AG08396 (cell line): ENCODE measurements at places on chromosomes 7 and 10.
A peak's percentile ranks its signal among the peaks of the same experiment; 100 is the strongest.

DNA sequence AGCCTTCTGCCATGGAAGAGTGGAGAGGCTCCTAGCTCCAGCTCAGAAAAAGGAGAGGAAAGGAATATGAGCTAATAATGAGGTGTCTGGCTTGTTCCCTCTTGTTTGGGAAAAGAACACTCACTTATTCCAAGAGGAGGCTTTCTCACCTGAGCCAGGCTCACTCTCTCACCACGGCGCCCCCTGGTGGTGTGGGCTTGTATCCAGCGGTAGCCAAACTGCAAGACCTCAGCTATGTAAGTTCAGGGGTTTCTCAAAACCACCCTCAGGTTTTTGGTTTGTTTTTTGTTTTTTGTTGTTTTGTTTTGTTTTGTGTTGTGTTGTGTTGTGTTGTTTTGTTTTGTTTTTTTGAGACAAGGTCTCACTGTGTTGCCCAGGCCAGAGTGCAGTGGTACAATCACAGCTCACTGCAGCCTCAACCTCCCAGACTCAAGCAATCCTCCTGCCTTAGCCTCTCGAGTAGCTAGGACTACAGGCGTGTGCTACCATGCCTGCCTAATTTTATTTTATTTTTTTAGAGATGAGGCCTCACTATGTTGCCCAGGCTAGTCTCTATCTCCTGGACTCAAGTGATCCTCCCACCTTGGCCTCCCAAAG lies 124.0 kb downstream of the TMEM130 start:
- DNase-seq: peak; percentile 60

- no peak for DNase-seq
Observed at GRCh38 chr7:98134420-98135228, 28.0 kb downstream of the LMTK2 start.

GRCh38 chr7:2224934-2225333 lies 7.8 kb downstream of the MAD1L1 start:
- no peak for DNase-seq

GRCh38 chr10:86105181-86105580 lies 261.4 kb downstream of the GRID1 start:
- no peak for DNase-seq

GRCh38 chr10:110625356-110625894 lies 18.7 kb upstream of the RBM20 start:
- DNase-seq: no peak

DNA sequence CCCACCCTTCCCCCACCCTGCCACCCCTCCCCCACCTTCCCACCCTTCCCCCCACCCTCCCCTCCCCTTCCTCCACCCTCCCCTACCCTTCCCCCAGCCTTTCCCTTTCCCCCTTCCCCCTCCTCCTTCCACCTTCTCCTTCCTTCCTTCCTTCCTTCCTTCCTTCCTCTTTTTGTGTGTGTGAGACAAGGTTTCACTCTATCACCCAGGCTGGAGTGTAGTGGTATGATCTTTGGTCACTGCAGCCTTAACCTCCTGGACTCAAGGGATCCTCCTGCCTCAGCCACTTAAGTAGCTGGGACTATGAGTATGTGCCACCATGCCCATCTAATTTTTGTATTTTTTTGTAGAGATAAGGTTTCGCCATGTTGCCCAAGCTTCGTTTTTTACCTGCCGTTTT lies 35.2 kb downstream of the CYP17A1 start:
- DNase-seq: no peak

DNA sequence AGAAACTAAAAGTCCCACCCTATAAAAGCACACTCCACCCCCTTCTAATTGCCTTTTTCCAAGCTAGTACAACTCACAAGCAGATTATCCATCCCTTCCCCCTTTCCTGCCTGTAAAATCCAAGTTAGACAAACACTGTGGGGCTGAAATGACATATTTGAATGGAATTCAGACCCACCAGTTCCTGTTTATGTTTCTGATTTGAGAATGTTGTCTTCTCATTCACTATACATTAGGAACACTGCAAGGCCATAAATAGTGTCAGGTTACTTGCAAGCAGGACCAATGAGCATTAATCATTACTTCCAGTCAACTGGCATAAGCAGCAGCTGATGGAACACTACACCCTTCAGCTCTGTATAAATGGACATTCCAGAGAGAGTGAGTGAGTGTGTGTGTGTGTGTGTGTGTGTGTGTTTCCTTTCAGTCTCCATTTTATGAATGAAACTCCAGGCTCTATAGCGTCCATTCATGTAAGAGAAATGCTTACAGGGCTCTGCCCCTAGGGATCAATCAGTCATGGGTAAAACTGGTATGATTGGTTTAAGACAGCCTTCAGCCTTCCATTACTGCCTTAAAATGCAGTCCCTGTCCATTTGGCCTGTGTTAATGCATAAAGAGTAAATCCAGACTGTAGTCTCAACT lies 69.3 kb downstream of the ETV1 start:
- DNase-seq: peak; percentile 74

GRCh38 chr7:26497801-26498596 lies 206.3 kb downstream of the SNX10 start:
- DNase-seq: no peak

DNA sequence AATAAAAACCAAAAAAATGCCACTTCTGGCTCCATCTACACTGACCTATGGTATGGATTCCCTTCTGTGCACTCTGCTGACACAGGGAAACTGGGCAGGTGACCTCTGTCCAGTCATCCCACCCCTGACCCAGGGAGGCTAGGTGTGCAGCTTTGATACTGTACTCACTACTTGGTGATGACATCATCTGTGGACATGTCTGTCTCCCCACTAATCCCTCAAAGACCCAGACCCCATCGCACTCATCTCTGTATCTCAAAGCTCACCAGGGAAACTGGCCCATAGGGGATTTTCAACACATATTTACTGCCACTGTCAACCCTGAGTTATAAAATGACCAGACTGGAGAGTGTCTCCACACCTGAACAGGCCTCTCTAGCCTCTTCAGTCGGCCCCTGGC lies 10.6 kb downstream of the SGMS1 start:
- DNase-seq: no peak
